ENCODE measurements at places on chromosomes 7 and 10.

DNA sequence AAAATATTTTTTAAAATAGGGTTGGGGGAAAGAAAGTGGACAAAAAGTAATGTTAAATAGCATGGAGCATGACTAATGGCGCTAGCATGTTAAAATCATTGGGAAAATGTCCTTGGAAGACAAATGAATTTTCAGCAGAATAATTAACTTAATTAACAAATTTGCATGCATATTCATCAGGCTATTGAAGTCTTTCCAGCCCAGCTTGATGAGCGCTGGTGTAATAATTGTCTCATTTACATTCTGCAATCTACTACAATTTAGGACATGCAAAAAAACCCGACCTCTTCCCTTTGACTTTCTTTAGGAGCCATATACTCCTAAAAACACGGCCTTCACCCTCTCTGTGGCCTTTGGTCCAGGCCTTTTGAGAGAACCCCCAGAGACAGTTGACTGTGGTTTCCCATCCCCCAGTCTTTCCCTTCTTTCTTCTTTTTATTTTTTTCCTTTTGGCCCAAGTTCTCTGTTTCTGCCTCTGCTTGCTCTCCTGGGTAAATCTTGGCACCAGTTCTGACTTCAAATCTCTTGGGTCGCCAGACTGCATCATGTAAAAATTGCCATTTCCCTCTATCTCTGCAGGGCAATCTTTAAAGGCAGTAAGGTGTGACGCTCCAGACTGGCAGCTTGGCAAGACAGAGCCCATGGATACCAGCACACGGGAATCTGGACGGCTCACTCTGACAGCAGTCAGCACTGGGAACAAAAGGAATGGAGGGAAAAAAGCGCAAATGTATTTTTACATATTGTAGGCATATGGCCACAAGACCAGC is 105.5 kb downstream of the NEUROD6 start:
- DNase-seq, result no peak

DNA sequence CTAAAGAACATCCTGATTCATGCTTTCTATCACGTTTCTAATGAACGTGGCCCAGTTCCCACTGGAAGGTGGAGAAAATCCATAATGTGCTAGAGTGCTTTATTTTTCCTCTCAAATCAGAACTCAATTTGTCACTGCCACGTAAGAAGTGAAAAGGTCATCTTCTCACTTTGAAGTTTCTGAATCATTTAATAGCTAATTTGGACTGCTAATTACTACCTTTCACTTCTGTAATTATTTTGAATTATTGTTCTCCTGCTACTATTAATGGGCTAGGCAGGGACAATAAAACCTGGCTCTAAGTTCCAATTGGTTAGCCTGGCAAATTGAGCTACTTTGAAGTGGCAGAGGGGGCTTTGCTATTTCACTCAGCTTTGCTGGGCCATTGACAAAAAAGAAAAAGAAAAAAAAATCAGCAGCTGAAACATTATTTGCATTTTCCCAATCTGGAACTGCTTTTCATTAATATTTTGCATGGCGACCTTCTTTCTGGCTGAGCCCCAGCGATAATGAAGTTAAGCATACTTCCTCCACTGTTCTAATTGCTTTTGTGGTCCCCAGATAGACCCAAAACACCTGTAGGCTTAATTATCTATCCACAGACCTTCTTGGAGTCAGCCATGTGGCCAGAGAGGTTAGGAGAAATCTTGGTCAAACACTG is 264.2 kb downstream of the SEC23IP start:
- DNase-seq, result no peak

- no peak for DNase-seq
Observed at GRCh38 chr7:12941512-12941911, 254.1 kb downstream of the ARL4A start.

DNA sequence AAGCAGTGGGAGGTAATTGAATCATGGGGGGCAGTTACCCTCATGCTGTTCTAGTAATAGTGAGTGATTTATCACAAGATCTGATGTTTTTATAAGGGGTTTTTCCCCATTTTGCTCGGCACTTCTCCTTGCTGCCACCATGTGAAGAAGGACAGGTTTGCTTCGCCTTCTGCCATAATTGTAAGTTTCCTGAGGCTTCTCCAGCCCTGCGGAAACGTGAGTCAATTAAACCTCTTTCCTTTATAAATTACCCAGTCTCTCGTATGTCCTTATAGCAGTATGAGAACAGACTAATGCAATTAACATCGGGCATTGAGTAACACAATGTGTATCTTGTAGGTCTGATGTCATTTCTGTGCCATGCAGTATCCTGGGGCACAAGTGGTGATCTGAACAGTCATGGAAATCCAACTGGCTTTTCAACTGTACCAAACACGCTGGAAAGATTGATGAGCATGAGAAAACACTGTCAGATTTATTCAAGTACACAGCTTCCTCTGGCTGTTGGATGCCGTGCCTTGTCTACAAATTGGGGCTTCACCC is 208.6 kb upstream of the KIAA1217 start:
- no peak for DNase-seq

DNA sequence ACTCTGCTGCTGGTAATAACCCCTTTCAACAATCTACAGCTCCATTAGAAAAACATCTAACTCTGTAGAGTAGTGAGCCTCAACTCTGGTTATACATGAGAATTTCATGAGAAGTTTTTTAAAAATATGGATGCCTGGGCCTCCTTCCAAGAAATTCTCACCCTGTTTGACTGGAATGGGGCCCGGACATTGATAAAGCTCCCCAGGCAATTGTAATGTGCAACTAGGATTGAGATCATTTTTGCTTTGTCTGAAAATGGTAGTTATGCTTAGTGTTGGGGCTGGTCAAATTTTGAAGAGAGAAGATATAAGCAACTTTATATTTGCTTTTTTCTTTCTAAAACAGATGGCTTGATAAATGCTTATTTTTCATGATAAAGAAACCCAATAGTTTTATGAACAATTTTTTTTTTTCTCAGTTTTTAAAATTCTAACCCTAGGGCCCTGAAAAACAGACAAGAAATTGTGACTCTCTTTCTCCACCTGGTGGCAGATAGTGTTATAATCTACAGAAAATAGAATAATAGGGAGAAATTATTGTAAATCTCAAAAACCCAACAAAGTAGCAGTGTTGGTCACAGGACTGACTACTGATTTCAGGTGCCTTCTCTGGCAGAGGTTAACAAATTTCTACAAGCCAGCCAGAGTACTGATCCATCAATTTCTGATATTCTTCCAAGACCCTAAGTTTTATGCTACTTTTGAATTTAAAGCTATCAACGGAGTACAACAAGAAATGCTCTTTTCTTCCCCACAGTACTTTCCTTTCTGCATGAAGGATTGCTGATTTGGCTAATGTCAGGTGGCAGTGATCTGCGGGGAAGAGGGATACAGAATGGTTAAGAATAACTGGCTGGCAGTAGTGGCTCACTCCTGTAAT is 174.8 kb downstream of the DKK1 start:
- DNase-seq, result no peak

DNA sequence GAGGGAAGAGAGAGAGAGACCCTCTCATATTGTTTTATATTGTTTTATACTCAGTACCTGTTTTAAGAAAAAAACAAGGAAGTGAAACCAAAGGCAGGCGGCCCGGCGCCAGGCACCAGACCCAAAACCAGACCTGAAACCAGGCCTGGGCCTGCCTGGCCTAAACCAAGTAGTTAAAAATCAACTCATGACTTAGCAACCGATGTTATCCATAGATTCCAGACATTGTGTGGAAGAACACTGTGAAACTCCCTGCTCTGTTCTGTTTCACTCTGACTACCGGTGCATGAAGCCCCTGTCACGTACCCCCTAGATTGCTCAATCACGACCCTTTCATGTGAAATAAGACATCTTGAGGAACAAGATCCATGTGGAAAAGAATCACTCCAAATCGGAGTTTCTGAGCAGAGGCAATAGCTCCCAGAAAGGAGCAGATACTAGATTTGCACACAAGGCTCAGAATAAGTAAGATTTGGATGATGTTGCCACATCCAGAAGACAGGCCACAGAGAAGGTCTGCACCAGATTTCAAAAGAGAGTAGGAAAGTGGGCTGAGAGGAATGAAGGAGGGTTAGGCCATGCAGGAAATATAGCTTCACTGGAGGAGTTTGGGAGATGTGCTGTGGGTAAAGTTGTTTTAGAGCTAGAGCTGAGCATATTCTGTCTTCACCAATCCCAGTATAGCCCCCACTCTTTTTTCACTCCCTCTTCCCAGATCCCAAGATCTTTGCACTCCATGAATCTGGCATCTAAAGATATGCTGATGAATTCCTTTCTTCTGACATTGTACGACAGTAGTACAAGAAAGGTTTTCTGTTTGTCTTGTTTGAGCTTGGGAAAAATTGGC is 8.8 kb upstream of the ZNF248 start:
- DNase-seq, result no peak

DNA sequence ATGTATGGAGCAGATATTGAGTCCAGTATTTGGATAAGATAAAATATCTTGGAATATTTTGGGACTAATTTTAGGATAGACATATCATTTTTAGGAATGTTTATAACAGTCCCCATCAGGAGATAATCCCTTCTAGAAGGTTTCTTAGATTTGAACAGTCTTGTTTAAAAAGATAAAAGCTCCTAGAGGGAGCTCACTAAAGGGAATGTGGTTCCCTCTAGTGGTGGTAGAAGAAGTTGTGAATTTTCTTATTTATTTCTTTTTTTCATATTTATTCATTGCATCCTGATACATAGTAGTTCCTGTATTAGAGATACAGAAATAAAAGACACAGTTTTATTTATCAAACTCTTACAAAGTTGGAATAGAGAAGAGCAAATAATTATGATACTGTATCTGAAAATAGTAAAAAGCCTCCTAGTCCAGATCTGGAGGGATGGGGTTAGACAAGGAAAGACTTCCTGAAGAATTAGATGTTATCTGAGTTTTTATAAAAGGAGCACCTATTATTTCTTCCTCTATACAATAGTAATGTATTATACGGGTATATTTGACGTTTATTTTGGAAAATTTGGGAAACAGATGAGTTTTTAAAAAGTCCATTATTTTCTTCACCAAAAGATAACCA is 24.5 kb upstream of the KLF14 start:
- peak; percentile 49 for DNase-seq
